IPS DF 19.7 (cell line): ENCODE measurements at places on chromosomes 6 and 20.

DNA sequence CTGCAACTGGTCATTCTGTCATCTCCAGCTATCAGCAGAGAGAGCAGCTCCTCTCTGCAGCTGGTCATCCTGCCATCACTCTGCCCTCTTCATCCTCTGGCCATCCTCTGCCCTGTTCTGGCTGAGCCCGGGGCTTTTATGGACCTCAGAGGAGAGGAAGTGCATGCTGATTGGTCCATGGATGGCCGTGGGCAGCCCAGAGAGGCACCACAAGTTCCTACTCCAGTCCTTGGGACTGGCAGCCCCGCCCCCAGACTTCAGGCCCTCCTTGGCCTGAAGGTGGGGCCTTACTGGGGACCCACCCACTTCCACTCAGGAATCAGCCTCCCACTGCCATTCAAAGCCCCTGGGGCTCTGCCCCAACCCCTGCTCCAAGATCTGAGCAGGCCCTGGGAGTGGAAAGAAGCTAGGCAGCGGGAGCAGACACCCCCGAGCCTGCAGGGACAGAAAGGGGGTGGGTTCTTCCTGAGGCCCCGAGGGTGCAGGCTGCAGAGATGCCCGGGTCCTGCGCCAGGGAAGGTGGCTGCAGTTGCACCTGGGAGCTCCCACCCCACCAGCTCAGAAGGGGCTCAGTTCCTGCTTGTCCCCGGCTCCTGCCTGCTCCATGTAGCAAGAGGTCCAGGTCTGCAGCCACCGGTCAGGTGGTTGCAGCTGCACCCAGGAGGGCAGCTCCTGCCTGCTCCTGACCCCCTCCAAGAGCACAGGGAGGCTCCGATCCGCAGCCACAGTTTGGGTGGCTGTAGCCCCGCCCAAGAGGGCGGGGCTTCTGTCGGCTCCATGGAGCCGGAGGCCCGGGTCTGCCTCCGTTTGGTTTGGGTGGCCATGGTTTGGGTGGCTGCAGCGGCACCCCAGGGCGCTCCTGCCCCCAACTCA is 34.1 kb upstream of the HMGA1 start:
- no peak for DNase-seq

DNA sequence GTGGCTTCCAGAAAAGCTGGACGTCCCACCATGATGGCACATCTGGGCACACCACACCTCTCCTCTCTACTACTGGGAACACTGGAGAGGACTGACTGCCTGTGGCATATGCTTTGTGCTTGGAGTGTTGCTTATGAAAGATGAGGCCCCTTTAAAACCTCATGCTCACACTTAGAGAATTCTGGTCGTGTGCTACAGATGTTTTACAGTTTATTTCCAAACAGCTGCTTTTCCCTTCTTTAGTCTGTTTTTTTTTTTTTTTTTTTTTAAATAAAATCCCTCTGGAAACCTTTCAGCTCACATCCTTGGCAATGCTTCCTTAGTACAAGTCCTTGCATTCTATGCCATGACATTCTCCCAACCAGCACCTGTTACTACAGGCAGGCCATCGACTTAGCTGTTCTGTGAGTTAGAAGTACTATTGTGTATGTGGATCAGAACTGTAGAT is 60.3 kb downstream of the BMP6 start:
- no peak for DNase-seq

DNA sequence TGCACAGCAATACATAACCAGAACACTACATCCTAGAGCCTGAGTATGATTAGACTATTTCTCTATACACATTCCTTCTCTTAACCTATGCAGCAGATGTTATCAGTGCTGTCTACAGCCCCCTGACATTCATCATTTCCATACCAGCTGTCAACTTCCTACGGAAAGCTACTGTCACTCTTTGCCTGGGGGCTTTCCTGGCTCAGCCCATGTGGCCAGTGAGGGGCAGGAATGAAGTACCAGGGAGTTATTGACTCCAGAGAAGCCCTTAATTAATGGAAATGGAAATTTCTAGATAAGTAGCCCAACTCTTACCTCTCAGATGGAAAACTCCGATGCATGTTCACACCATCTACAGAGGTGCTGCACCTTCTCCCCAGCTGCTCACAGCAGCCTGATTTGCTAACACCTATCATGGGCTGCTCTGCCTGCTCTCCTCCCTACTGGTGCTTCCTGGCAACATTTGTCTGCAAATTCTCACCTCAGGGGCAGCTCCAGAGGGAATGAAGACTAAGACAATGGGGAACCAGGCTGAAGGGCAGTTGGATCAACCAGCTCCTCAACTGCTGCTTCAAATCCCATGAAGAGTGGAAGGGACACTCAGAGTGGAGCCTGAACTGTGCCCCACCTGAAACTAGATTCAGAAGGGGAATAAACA is 59.6 kb downstream of the LINC00237 start:
- DNase-seq, result no peak

- no peak for DNase-seq
Measured at GRCh38 chr6:130529569-130530149, 163.8 kb downstream of the TMEM200A start.

DNA sequence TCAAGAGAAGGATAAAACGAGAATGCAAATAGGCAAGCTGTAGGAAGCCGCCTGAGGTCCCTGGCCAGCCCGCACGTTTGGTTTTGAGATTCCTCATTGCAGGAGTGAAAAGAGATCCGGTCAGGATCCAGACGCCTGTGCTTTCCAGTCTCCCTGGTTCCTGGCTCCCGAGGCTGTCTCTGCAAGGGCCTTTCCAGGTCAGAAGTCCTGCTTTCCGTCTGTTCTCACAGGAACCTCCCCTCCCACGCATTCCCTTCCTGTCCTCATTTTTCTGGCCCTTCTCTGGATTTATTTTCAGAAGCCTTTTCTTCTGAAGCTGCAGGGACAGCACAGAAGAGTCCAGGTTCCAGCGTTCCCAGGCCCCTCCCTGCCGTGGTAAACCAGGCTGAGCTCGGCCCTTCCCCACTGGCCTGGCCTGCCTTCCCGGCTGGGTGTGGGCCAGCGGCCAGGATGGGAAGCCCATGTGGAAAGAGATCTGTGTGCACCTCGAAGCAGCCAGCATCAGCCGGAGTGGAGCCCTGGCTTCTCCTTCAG is 54.0 kb downstream of the TMEM242 start:
- no peak for DNase-seq

DNA sequence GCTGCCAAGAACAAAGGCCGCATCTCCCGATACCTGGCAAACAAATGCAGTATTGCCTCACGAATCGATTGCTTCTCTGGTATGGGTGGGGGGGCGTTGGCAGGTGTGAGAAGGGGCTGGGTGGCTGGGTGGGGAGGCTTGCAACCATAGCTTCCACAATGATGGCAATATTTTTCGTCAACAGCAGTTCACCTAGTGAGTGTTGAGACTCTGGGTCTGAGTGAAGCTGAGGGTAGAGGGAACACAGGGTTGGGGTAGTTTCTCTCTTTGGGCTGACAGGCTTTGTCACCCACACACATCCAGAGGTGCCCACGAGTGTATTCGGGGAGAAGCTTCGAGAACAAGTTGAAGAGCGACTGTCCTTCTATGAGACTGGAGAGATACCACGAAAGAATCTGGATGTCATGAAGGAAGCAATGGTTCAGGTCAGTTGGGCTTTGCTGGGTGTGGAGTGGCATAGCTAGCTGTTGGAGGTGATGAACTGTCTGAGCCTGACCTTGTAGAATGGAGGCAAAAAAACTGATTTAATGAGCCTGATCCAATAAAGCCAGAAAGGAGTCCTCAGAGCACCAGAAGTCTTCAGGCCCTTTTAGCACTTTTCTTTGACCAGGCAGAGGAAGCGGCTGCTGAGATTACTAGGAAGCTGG is 4.2 kb downstream of the NOP56 start:
- DNase-seq, result no peak

DNA sequence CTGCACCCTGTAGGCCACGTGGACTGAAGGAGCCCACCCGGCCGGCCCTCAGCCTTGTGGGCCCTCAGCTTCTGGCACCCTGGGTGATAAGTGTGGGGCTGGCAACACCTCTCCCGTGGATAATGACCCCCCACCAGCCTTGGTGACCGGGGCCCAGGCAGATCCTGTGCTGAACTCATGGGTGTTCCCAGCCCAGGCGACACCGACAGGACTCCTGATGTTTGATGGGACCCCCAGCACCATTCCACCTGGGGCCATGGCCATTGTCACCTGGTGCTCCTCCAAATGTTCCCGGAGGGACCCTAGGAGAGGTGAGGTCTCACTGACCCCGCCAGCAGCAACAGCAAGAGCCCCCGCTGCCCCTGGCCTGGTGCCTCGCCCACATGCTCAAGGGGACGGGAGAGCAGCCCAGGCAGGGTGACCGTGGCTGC is 19.4 kb upstream of the FRMD1 start:
- DNase-seq, result no peak

DNA sequence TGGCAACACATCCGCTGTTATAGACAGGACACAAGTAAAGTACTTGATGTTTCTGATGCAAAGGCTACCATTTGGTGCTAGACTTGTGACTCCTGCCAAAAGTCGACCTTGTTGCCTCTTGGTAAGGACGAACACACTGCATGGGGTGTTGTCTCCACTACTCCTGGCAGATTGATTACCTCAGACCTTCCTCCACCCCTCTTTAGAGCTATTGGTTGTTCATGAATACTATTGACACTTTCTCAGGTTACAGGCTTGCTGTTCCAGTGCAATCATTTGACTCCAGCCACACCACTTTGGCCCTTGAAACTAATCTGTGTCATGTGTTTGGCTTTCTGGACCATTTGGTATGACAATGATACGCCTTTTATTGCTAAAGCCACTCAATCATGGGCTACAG is 62.3 kb downstream of the TRMT11 start:
- DNase-seq, result no peak

GRCh38 chr20:14583413-14583812 is 246.0 kb upstream of the FLRT3 start:
- DNase-seq, result no peak

- DNase-seq, result no peak
Measured at GRCh38 chr6:14454473-14454775, 336.9 kb downstream of the CD83 start.

DNA sequence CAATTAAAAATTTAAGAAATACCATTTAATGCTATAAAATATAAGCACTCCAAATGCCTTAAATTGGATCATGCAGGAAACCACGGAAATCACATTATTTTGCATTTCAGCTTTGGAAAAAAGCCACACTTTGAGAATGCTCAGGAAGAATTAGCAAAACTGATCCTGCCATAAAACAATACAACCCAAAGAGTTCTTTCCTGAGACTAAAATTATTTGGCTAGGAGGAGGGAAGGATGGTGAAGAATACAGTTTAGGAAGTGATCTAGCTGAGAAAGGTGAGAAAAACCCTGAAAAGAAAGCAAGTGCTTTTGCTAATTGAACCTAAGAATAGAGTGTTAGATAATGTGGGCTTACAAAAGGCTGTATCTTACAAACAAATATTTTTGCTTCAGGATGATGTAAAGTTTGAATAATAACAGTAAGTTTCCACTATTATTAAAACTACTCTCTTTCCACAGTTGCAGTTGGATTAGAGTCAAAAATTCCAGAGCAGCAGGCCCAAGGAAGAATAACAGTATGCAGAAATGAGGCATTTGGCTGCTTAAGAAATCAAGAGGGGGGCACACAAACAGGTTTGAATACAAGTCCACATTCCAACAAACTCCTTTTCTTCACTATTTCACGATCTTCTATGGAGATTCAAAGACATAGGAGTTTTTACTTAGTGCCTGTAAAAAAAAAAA is 565.4 kb downstream of the RFPL4B start:
- DNase-seq, result no peak

GRCh38 chr6:129603741-129604140 is 106.2 kb downstream of the ARHGAP18 start:
- no peak for DNase-seq

DNA sequence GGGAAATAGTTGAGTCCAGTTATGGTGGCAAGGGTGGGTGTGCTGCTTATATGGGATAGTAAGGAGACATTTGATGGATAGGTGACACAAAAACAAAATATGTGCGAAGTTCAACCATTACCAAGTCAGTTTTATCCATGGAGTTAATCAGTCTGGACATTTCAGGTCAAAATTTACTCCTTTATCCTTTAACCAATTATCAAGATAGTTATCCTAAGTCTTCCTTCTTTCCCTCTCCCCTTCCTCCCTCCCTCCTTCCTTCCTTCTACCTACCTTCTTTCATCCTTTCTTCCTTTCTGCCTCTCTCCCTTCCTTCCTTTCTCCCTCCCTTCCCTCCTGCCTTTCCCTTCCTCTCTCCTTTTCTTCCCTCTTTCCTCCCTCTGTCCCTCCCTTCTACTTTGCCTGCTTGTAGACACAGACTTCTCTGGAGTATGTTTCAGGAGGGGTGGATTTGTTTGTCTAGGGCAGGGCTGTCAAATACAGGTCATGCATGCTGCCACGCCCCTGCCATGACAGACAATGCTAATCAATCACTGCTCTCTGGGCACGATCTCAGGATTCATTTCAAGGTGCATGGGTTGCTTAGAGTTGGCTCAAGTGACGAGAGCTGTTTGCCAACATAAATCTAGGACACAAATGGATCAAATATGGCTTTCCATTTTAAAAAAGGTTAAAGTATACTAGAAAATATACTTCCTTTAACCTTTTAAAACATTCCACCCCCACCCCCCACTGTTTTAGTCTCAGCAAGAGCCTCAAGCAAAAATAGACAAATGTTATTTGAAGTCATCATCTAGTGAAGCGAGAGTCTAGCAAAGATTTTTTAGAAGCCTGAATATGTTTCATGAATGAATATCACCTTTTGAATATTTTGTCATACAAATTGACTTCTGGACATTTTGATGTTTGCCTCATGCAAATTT is 281.6 kb upstream of the CITED2 start:
- DNase-seq, result no peak

GRCh38 chr20:37407019-37407566 is 61.2 kb downstream of the SRC start:
- DNase-seq, result no peak

DNA sequence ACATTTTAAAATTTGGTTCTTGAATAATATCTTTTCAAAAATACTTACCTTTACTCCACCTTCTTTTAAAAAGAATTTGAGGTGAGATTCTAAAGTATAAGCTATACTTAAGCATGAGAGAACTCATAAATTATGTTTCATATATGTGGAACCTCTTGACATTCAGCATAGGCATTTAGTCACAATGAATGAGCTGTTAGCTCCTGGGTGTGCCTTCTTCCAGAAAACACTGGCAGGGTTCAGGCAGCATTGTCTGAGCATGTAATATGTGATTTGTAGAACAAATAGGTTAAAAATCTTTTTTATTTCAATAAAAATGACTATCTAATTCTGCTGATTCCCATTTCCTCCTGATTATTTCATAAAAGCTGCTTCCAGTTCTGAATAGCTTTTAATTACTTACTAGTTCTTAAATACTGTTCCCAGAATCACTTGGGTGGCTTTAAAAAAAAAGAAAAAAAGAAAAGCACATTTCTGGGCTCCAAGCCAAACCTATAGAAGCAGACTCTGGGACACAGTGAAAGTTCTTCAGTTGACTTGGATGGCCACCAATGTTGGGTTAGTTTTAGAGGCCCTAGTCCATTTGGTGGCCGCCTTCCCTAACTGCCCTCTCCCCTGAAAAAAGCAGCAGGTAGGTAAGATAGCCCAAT is 20.2 kb downstream of the RNF8 start:
- DNase-seq, result no peak
